ENCODE measurements at places on chromosomes 13 and 19.

DNA sequence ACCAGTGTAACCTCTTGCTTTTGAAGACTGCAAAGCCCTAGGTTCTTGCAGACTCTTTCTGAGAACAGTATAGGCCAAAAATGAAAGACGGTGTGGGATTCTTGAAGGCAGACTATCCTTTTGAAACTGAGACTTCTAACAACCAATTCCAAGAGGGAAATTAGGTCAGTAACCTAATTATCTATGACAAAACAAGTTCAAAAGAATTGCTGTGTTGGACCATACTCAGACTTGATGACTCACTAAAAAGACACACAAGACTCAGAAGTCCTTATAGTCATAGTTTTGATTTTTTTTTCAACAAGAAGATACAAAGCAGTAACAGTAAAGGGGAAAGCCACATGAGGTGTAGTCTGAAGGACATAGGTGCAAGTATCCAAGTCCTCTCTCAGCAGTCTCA lies 624.0 kb upstream of the GPC6 start:
- DNase-seq = no peak

GRCh38 chr19:14395710-14396336 lies 14.6 kb downstream of the ADGRE5 start:
- DNase-seq = no peak

- DNase-seq = no peak
These were observed 840 bp upstream of the RPS19 start for GRCh38 chr19:41859213-41859617.

- DNase-seq = no peak
These were observed 2.1 kb upstream of the CEACAM7 start for GRCh38 chr19:41689993-41690800.

GRCh38 chr19:43789029-43789428 lies 8.3 kb upstream of the KCNN4 start:
- no peak for DNase-seq

DNA sequence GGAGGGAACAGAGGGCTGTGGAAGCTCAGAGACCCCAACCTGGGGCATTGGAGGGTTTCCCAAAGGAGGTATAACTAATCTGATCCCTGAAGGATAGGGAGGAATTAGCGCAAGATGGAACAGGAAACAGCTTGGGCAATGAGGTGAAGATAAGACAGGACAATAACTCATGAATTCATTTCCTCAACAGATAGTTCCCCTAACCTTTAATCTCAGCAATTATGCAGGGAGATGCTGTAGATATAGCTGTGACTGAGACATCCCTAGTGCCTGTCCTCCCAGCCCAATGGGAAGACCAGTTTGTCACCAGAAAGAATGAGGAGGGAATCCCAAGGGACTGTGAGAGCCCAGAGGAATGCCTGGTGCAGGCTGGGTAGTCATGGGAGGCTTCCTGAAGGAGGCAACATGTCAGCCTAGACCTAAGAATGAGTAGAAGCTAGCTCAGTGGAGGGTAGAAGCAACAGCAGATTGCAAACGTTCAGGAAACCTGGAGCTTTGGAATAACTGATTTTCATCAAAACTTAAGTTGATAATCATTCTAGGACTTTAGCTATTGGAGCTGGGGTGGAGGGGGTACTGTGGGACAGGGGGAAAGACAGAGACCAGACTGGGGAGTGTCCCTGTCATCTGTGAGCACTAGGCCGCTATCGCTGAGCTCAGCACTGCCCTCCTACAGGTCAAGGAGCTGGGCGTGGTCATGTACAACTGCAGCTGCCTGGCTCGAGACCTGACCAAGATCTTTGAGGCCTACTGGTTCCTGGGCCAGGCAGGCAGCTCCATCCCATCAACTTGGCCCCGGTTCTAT lies 18.8 kb downstream of the HIPK4 start:
- DNase-seq = no peak

- DNase-seq = no peak
These were observed 6.7 kb downstream of the ATP1A3 start for GRCh38 chr19:41987141-41987860.

DNA sequence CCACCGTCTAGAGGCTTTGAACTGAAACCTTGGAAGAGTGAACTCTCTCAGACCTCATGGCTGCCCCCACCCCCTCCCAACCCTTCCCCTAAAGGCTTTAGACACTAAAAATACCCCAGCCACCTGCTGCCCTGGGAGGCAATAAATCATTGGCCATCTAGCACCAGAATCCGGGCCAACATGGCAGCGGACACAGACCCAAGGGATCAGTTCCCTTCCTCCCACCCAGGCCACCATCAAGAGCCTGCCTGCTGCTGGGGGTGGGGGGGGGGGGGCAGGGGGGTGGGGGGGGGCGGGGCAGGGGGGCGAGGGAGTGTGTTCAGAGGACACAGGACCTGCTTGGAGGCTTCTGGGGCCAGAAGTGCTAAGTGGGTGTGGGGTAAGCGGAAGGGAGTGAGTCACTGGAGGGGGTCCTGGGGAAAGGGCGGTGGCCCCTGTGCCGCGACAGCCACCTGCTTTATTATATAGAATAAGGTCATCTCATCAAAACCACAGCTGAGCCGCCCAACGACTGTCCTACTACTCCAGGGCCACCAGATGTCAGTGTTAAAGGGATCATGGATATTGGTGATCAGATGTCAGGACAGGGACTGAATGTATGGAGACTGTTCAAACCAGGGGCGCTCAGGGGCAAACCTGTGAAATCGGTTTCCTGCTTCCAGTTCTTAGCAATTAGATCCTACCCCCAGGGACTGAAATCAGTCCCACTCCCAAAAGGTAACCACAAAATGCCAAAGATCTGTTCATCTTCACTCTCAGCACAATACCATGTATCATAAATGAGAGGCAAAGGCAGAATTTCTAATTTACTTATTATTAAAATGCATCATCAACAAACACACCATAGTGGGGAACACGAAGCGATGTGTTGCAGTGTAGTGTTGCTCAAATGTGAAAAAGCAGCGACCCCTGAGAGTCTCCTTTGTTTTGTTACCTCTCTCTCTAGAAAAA lies 24.3 kb downstream of the ARL11 start:
- peak; percentile 33 for DNase-seq

- no peak for DNase-seq
These were observed 4.9 kb downstream of the ZSCAN1 start for GRCh38 chr19:58038688-58039204.

GRCh38 chr13:66443926-66444325 lies 786.2 kb downstream of the PCDH9 start:
- no peak for DNase-seq

GRCh38 chr13:58619396-58620113 lies 988.0 kb downstream of the PCDH17 start:
- no peak for DNase-seq

- DNase-seq = no peak
These were observed 1.0 kb upstream of the KRI1 start for GRCh38 chr19:10566658-10567410.
